ENCODE measurements at places on chromosomes 16 and 17.
A peak's percentile ranks its signal among the peaks of the same experiment; 100 is the strongest.

DNA sequence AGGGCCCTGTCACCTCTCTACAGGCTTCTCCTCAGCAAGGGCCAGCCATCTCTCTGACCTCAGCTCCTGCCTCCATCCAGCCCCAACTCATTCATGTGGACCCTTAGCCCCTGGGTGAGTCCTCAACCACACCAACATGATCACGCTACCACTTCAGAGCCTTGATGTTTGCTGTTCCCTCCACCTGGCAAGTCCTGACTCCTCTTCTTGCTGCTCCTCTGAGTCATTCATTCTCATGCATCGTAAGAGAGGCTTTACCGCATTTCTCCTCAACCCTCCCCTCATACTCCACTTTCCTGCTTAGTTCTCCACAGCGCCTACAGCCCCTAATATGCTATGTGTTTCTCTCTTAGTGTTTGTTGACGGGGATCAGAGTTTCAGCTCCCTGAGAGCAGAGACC, 99.9 kb downstream of the C17orf67 start:
- no peak for DNase-seq

DNA sequence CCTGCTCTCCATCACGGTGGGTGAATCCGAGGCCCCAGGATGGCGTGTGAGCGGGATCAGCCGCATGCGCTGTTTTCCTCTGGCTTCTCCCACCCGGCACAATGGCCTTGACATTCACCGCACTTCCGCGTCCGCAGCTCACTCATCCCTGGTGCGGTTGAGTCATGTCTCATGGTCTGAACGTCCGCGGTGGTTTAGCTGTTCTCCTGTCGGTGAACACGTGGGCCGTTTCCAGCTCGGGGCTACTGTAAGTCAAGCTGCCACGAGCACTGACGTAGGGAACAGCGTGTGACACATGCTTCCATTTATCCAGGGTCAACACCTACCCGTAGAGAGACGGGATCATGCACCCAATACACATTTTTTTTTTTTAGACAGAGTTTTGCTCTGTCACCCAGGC, 15.3 kb upstream of the CACNA1H start:
- DNase-seq: no peak

DNA sequence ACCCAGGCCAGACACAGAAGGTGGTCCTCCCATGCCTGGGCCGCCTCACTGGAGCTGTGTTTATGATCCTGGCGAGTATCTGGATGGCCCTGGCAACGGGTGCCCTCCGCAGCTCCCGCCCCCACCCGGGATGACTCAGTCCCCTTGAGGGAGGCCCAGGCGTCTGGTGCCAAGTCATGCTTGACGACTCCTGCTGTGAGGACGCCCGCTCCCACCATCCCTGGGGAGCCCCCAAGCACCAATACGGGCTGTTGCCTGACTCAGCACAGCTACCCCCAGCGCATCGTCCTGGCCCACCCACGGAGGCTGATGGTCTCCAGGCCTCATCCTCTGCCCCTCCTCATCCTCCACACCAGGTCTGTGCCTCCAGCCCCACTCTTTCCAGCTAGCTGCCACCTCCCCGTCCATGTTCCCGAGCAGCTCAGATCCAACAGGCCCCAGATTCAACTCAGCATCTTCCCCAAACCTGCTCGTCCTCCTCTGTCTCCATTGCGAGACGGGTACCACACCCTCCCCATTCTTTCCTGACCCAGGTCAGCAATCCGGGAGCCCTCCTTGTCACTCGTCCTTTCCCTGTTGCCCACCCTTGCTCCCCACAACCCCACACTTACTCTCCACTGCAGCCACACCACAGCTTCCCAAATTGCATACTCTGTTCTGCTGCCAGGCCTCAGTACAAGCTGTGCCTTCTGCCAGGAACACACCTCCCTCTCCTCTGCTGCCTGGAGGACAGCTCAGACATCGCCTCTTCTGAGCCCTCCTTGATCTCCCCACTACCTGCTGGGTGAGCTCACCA, 2.6 kb downstream of the CAMKK1 start:
- peak; percentile 95 for DNase-seq

DNA sequence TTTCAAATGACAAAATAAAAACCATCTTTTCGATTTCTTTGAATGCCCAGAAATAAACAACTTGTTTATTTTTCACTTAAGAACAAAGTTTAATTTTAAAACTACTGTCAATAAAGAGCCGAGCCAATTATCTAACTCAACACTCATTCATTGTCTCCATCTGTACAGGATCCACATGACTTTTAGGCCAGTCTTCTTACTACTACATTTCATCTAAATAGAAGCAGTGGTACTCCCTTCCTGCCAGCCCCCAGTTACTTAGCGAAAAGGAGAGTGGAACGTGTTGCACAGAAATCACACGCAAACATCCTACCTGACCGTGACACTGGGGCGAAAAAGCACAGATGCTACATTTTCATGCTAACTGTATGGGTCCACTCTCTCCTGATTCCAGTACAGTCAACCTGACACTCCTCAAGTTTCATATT, 1.2 kb downstream of the GNA13 start:
- DNase-seq: peak; percentile 48

- DNase-seq: no peak
Measured at GRCh38 chr16:49780433-49780832, 75.5 kb downstream of the ZNF423 start.

DNA sequence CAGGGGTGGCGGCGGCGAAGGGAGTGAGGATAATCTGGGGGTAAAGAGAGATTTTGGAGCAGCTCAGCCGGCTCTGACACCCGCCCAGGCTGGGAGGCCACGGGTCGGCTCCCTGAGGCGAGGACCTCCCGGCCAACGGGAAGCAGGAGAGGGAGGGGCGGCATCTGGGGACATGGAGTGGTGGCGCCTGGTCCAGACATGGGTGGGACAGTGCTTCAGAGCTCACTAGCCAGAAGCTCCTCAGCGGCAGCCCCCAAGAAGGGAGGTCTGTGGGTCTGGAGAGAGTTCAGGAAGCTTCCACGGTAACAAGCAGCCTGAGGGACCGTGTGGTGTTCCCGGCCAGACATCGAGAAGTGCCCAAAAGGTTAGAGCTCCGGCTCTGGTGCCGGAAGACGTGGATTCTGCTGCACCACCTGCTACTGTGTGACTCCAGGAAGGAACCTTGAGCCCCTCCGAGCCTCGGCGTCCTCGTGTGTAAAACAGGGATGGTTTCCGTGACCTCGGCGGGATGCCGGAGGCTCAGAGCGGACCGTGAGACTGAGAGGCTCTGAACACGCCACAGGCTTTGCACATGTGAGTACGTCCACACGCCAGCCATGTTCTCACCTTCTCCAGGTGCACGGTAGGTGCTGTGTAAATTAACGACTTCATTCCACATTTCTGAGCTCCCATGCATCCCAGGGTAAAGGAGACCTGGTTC, 56.9 kb downstream of the TIMM22 start:
- no peak for DNase-seq

GRCh38 chr16:75527825-75528299, 8.0 kb downstream of the CHST5 start:
- DNase-seq: no peak

DNA sequence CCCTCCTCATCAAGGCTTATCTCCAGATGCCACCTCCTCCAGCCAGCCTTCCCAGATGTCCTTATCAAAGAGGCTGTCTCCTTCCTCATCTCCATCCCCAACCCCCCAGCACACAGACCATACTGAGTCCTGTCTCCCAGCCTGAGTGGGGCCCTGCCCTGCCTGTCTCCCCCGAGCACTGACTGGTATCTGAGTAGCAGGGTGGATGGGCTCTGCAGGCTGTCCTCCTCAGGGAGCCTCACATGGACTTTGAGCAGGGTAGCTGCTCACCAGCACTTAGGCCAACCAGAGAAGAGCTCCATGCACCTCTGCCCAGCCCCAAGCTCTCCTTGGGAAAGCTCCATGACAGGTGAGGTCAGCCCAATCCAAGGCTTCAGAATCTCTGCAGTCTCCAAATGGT, 20.0 kb upstream of the ITGA3 start:
- no peak for DNase-seq

DNA sequence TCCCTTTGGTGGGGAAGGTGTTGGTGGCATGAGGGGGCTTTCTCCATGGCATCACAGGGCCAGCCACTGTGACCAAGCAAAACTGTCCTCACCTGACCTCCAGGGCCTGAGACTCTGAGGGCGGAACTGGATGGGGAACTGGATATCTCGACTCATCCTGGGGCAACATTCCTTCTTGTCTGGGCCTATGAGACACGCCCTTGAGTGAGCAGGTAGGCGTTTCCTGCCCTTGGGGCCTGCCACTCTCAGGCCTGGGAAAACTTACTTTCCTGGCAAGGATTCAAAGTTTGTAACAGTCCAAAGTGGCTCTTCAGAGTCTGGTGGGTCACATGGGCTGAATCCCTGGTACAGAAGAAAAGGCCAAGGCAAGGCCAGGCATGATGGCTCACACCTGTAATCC, 9.6 kb downstream of the MT1X start:
- peak; percentile 39 for DNase-seq

- no peak for DNase-seq
Measured at GRCh38 chr17:30547778-30548573, 70.8 kb downstream of the GOSR1 start.

GRCh38 chr17:29608986-29609385, 13.7 kb downstream of the CORO6 start:
- no peak for DNase-seq

DNA sequence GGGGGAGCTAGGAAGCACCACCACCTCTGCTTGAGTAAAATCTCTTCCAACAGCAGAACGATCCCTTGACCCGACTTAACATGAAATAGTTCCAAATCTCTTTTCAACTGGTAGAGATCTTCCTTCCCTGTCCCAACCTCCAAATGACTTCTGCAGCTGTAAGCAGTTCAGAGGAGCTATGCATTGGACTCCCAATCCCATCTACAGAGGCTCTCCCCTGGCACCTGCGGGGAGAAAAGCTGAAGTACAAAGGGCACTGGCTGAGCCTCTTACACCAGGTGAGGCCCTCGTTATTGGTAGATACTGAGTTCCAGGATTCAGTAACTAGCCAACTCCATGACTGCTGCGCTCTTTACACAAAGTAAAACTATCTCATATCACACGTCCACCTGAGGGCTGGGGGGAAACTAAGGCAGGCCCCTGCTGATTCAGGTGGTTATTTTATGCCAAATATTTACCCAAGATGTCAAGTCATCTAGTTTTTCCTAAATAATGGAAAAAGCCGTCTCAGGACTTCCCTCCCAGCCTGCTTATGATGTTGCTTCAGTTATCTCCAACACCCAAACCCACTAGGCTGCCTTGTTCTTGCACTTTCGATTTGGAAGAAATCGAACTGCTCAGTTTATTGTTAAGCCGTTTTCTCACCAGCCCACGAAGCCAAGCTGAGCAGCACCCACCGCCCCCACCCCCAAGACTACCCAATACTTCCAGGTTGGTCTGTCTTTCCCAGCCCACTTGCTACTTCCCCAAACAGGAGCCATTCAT, 3.2 kb downstream of the ACTG1 start:
- DNase-seq: no peak

DNA sequence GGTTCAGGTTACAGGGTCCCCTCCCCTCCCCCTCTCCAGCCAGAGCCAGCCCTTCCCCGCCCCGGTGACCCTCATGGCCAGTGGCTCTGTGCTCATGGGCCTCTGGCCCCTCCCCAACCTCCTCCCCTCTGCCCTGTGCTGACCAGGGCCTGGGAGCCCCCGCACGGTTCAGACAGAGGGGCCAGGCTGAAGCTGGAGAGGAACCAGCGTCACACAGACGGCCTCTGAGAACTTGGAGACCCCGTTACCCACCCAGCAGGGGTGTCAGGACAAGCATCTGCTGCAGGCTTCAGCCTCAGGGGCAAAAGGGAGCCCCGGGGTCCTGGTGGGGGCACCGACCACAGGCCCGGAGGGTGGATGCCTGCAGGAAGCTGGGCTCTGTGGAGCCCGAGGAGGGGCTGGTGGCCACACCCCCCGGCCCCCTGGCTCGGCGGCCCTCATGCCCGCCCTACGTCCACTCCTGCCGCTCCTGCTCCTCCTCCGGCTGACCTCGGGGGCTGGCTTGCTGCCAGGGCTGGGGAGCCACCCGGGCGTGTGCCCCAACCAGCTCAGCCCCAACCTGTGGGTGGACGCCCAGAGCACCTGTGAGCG, at the start of gene WFIKKN1:
TSS of gene WFIKKN1 (plus strand) at position 171 of the 591 bp plus-strand sequence. CDS start at position 440, 269 bp downstream.
- no peak for DNase-seq

GRCh38 chr17:82831041-82831817, 8.6 kb downstream of the ZNF750 start:
- no peak for DNase-seq

DNA sequence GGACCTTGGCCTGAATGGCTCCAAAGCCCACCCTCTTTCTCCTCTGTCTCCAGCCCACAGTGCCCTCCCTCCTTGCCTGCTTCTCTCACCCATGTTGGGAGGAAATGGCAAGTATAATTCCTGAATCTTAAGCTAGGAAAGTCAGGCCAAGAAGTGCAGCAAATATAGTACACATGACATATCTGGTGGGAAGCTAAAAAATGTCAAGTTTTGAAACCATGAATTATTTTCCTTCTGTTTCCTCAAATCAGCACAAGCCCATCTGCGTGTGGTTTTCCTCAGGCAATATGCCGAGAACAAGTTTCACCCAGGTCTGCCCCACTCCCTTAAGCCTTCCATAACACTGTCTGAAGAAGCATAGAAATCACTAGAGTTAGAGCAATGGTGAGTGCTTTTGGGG, 502.8 kb upstream of the CDH11 start:
- peak; percentile 1 for DNase-seq

- no peak for DNase-seq
Measured at GRCh38 chr17:21146362-21147015, 19.7 kb downstream of the DHRS7B start.

DNA sequence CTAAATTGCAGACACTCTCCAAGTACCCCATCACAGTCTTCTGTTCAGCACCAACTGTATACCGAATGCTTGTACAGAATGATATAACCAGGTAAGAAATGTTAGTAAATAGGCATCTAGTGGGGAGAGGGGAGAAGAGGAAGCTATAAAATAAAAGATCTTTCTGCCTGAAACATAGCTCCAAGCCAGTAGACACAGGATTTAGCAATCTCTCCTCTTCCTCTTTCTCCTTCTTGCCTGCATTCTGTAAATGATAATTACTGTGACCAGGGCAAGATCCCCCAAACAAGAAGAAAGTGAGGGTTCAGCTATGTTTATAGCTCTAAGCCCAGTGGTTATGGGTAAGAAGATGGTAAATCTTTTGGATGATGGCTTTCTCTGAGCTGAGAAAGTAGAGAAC, 17.9 kb downstream of the ACSM3 start:
- no peak for DNase-seq

DNA sequence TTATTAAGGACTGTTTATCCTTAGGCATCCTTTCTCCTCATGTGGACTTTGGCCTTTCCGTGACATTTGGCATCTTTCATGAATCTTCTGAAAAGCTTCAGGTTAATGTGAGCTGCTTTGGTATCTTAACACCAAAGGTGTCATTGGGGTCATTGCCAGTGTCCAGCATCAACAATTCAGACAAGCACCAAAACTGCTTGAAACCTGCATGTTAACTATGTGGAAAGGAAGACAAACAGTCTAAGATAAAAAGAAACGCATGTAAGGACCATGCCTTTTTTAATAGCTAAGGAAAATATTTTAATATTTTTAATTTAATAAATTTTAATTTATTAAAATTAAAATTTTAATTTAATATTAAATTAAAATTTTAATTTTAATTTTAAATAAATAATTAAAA, 7.9 kb downstream of the ALOX12 start:
- no peak for DNase-seq

Measured in cardiac fibroblast (primary cell).